ENCODE measurements at places on chromosomes 16 and 17.

- no peak for DNase-seq
Observed at GRCh38 chr17:71035226-71035625, 865.9 kb downstream of the KCNJ2 start.

- no peak for DNase-seq
Observed at GRCh38 chr16:35174016-35174415, 1714.6 kb downstream of the TP53TG3F start.

GRCh38 chr17:59671386-59671785 lies 35.8 kb downstream of the PTRH2 start:
- DNase-seq = no peak

- DNase-seq = no peak
Observed at GRCh38 chr17:72863526-72864211, 228.8 kb downstream of the SLC39A11 start.

DNA sequence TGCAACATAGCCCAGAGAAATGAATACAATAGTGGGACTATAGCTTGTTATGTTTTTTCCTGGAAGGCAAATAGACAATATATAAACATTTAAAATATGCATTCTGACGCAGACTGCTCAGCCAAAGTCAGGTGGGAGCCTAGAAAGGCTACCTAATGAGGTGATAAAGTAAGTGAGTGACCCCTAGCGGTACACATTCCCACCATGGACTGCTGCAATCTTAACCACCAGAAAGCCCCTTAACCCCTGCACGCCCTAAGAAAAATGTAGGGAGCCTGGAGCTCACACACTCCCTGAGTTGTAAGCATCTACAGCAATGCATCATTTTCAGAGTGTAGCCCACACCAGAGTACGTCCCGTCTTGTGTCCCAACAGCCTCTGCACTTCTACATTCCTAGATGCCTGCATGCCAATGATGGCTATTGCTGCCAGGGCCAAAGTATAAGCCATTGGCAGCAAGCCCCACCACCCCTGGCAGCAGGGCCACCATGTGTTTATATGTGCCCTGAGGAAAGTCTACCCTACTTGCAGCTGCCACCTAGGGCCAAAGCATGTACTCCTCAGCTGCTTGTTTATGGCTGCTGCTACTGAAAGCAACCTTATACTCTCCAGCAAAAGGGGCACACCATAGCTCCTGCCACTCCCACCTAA lies 127.6 kb downstream of the KIF2B start:
- DNase-seq = peak; percentile 19
